ENCODE measurements at places on chromosomes 4 and X.
A peak's percentile ranks its signal among the peaks of the same experiment; 100 is the strongest.

GRCh38 chrX:120768254-120768653 lies 107.4 kb downstream of the CT47B1 start:
- H3K4me3 ChIP-seq, result no peak overlapping the region
- H3K4me1 ChIP-seq, result no peaks in the 10 kb centered on the region
- no peak overlapping the region for H3K27ac ChIP-seq
- DNase-seq, result no peak
- H3K27me3 ChIP-seq, result no peaks in the 10 kb centered on the region

DNA sequence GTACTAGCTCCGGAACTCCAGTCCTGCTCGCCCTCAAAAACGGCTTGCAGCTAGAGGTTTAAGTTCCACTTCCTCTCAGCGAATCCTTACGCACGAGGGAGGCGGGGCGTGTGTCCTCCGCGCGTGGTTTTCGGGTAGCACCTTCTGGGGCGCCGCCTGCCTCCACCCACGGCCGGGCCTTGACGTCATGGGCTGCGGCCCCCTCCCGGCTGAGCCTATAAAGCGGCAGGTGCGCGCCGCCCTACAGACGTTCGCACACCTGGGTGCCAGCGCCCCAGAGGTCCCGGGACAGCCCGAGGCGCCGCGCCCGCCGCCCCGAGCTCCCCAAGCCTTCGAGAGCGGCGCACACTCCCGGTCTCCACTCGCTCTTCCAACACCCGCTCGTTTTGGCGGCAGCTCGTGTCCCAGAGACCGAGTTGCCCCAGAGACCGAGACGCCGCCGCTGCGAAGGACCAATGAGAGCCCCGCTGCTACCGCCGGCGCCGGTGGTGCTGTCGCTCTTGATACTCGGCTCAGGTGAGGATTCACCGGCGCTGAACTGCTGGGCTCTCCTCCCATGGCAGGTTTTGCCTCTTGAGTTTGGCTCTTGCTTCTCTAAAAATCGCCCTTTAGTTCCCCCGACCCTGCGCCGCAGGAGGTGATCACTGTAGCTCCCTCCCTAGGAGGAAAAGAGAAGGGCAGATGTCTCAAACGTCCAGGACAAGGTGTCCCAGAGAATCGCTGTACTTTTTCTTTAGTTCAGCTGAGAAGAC lies at the start of gene AREG:
AREG (plus strand) TSS at position 246 of the 752 bp plus-strand sequence; CDS start at position 456, 210 bp downstream.
- no peaks in the 10 kb centered on the region for H3K4me1 ChIP-seq
- H3K27me3 ChIP-seq, result peaks cover 32% of the 10 kb centered on the region
- H3K36me3 ChIP-seq, result no peaks in the 10 kb centered on the region
- no peak within 1 kb of the TSS for H3K27ac ChIP-seq
- peak; percentile 93 for DNase-seq
- H3K4me3 ChIP-seq, result peak within 1 kb of the TSS; percentile 75

DNA sequence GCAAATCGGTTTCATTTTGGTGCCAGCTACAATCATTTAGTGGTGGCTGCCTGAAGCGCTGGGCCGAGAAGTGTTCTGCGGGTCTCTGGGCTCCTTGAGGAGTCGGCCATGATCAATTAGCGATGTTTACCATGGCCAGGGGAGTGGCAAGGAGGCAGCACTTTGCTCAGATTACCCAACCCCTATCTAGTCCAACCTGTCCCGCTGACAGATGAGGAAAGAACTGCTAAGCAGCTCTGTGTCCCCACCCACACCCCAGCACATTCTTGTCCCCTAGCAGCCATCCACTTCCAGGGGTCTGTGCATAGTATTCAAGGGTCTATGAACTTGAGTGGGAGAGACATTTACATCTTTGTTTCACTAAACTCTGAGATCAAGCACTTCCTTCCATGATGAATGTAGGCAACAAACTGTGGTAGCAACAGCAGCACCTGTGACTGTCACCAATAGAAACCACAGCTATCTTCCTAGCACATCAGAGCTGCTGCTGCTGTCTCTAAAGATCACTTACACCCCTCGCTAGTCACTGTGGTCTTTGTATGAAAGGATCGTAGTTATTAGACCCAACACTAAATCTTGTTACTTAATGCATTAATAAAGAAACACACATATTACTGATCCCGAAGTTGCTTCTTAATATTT lies 331.6 kb downstream of the BCOR start:
- no peak overlapping the region for H3K4me3 ChIP-seq
- DNase-seq, result peak; percentile 69
- H3K27ac ChIP-seq, result no peak overlapping the region
- H3K4me1 ChIP-seq, result no peaks in the 10 kb centered on the region
- no peaks in the 10 kb centered on the region for H3K36me3 ChIP-seq

GRCh38 chrX:78066110-78066509 lies 37.9 kb upstream of the PGK1 start:
- no peak overlapping the region for H3K27ac ChIP-seq
- no peaks in the 10 kb centered on the region for H3K36me3 ChIP-seq
- DNase-seq, result no peak
- no peaks in the 10 kb centered on the region for H3K27me3 ChIP-seq
- H3K4me3 ChIP-seq, result no peak overlapping the region

DNA sequence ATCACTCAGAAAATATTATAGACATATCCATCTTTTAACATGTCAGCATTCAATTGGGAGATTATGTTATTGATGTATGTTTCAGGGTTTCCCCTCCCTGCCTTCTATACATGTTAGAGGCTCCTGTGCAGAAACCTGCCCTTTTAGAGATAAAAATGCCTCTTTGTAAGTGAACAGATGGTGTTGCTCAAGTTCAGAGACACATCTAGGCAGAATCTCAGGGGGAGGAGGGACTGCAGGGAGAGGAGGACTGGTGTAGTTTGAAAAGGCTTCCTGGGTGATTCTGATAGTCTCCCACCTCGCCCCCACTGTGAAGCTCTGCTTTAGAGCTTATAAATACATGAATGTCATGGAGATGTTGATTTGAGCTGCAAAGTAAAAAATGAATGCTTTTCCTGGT lies 12.0 kb upstream of the UNC5C start:
- H3K27ac ChIP-seq, result no peak overlapping the region
- no peaks in the 10 kb centered on the region for H3K4me1 ChIP-seq
- no peak overlapping the region for H3K4me3 ChIP-seq
- no peak for DNase-seq
- no peaks in the 10 kb centered on the region for H3K36me3 ChIP-seq
- H3K27me3 ChIP-seq, result no peaks in the 10 kb centered on the region

- no peaks in the 10 kb centered on the region for H3K27me3 ChIP-seq
- DNase-seq, result no peak
- H3K4me1 ChIP-seq, result no peaks in the 10 kb centered on the region
- H3K36me3 ChIP-seq, result no peaks in the 10 kb centered on the region
Measured at GRCh38 chrX:148633218-148633908, 132.9 kb downstream of the AFF2 start.

GRCh38 chr4:114999880-115000279 lies 113.5 kb downstream of the NDST4 start:
- no peak overlapping the region for H3K4me3 ChIP-seq
- H3K4me1 ChIP-seq, result no peaks in the 10 kb centered on the region
- no peaks in the 10 kb centered on the region for H3K36me3 ChIP-seq
- no peak overlapping the region for H3K27ac ChIP-seq
- H3K27me3 ChIP-seq, result no peaks in the 10 kb centered on the region
- no peak for DNase-seq

GRCh38 chr4:144104509-144105130 lies 35.9 kb downstream of the GYPA start:
- no peaks in the 10 kb centered on the region for H3K4me1 ChIP-seq
- H3K4me3 ChIP-seq, result no peak overlapping the region
- H3K27ac ChIP-seq, result no peak overlapping the region
- no peak for DNase-seq
- H3K27me3 ChIP-seq, result no peaks in the 10 kb centered on the region

- no peak for DNase-seq
- H3K4me1 ChIP-seq, result peaks cover 3% of the 10 kb centered on the region
- no peaks in the 10 kb centered on the region for H3K36me3 ChIP-seq
- no peak overlapping the region for H3K4me3 ChIP-seq
- H3K27ac ChIP-seq, result peak overlapping the region; percentile 12
- peaks cover 8% of the 10 kb centered on the region for H3K27me3 ChIP-seq
Measured at GRCh38 chr4:139622901-139623381, 42.7 kb upstream of the MGST2 start.

GRCh38 chr4:57668621-57669020 lies 558.4 kb upstream of the IGFBP7 start:
- H3K27me3 ChIP-seq, result no peaks in the 10 kb centered on the region
- no peaks in the 10 kb centered on the region for H3K36me3 ChIP-seq
- no peak overlapping the region for H3K4me3 ChIP-seq
- no peak for DNase-seq
- no peaks in the 10 kb centered on the region for H3K4me1 ChIP-seq
- no peak overlapping the region for H3K27ac ChIP-seq

DNA sequence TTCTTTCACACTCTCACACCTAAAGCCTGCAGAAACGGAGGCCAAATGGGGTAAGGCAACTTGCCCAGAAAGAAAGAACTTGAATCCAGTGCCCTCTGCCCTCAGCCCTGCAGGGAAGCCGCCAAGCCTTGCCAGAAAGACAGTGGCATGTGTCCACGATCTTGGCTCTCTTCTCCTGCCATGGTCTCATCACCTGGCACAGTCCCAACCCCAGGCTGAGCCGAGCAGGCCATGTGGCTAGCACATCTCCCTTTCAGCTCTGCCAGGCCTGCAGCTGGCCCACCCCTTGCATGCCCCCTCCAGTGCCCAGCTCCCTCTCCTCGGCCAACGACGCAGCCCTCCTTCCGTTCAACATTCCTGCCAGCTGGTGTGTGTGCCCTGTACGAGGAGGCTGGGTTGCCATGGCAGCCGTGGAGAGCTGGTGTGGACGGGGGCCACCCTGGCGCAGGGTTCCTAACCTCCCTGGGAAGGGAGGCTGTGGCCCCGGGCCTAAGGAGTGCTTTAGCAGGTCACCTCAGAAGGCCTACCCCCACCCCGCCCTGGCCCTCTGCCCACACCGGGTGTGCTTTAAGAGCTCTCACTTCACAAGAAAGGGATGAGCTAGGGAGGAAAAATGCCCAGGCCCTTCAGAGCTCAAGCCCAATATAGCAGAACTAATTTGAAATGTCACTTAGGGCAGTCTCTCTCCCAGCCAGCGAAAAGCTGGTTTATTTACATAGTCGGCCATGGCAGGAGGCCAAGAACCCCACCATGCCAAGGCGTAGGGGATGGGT lies 73.0 kb upstream of the PJA1 start:
- H3K4me1 ChIP-seq, result no peaks in the 10 kb centered on the region
- DNase-seq, result no peak
- H3K27me3 ChIP-seq, result no peaks in the 10 kb centered on the region
- no peak overlapping the region for H3K4me3 ChIP-seq
- H3K27ac ChIP-seq, result no peak overlapping the region

DNA sequence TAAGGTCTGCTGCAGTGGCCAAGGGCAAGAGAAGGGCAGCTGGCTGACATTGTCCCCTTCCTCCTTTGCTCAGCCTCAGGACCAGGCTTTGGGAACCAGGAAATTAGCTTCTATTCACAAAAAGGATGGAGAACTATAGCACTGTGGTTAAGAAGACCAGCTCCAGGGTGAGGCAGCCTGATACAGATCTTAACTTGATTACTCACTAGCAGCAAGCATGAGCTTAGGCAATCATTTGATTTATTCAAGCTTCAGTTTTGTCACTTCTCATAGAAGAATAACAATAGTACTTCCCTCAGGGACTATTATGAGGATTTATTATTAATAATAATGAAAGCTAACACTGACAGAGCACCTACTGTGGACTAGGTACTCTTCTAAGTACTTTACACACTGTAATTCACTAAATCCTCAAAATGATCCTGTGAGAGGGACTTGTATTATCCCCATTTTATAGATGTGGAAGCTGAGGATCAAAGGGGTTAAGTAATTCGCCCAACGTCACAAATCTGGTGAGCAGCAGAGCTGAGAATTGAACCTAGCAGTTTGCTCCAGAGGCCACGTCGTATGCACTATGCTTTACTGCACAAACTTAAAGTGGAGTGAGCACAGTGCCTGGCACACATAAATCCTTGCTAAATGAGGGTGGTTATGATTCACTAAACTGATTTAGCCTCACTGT lies 130.4 kb upstream of the PAK3 start:
- no peak for DNase-seq
- H3K4me3 ChIP-seq, result no peak overlapping the region
- no peaks in the 10 kb centered on the region for H3K4me1 ChIP-seq
- no peaks in the 10 kb centered on the region for H3K27me3 ChIP-seq
- no peaks in the 10 kb centered on the region for H3K36me3 ChIP-seq

GRCh38 chr4:106529348-106530023 lies 160.9 kb upstream of the GIMD1 start:
- H3K27me3 ChIP-seq, result no peaks in the 10 kb centered on the region
- no peak for DNase-seq
- H3K4me3 ChIP-seq, result no peak overlapping the region
- H3K27ac ChIP-seq, result no peak overlapping the region
- H3K4me1 ChIP-seq, result peaks cover 8% of the 10 kb centered on the region

GRCh38 chr4:78627046-78627965 lies 75.7 kb downstream of the ANXA3 start:
- H3K27me3 ChIP-seq, result no peaks in the 10 kb centered on the region
- no peak overlapping the region for H3K27ac ChIP-seq
- peaks cover 7% of the 10 kb centered on the region for H3K4me1 ChIP-seq
- no peaks in the 10 kb centered on the region for H3K36me3 ChIP-seq
- H3K4me3 ChIP-seq, result no peak overlapping the region
- DNase-seq, result no peak

GRCh38 chrX:38960137-38960536 lies 158.9 kb downstream of the MID1IP1 start:
- H3K36me3 ChIP-seq, result no peaks in the 10 kb centered on the region
- DNase-seq, result no peak
- peak overlapping the region; percentile 60 for H3K4me3 ChIP-seq

DNA sequence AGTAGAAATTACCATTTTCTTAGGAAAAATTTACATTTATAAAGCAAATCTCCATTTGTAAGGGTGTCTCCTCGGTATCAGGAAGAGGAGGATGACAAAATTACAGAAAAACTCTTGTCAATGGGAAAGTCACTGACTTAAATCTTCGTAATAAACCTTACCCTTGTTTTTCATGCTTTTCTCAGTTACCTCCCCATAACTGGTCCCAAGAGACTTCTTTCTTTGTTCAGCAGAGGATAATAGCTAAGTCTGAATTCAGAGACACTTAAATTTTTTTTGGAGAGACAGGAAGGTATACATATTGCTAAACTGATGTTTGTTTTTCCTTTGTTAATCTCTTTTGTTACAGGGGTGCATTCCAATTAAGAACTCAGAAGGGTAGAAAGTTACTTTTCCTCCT lies 125.5 kb upstream of the JADE1 start:
- H3K27me3 ChIP-seq, result no peaks in the 10 kb centered on the region
- no peak overlapping the region for H3K27ac ChIP-seq

DNA sequence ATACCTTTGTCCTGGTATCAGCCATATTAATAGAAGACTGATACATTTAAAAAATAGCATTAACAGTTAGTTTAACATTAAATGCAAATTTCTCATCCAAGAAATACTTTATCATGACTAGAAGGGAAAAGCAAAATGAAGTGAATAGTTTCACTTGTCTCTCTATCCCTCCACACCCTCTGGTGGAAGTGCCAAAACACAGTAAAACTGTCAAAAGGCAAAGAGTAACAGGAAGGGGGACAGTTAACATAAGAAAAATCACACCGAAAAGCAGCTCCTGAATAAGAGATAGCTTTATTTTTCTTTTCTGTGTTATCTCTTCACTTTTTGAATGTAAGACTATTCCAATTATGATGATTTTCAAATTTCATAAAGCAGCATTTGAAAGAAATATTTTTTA lies 187.2 kb downstream of the FBXW7 start:
- H3K27ac ChIP-seq, result no peak overlapping the region
- H3K4me3 ChIP-seq, result no peak overlapping the region
- DNase-seq, result no peak
- peaks cover 8% of the 10 kb centered on the region for H3K36me3 ChIP-seq
- H3K4me1 ChIP-seq, result peaks cover 4% of the 10 kb centered on the region

All from endodermal cell (in vitro differentiated cells).